ACHN (cell line): ENCODE measurements at places on chromosomes 1 and 21.

GRCh38 chr1:61013189-61013945 lies 69.0 kb upstream of the NFIA start:
- DNase-seq: no peak

- no peak for DNase-seq
Observed at GRCh38 chr1:29470087-29470787, 233.9 kb downstream of the PTPRU start.

DNA sequence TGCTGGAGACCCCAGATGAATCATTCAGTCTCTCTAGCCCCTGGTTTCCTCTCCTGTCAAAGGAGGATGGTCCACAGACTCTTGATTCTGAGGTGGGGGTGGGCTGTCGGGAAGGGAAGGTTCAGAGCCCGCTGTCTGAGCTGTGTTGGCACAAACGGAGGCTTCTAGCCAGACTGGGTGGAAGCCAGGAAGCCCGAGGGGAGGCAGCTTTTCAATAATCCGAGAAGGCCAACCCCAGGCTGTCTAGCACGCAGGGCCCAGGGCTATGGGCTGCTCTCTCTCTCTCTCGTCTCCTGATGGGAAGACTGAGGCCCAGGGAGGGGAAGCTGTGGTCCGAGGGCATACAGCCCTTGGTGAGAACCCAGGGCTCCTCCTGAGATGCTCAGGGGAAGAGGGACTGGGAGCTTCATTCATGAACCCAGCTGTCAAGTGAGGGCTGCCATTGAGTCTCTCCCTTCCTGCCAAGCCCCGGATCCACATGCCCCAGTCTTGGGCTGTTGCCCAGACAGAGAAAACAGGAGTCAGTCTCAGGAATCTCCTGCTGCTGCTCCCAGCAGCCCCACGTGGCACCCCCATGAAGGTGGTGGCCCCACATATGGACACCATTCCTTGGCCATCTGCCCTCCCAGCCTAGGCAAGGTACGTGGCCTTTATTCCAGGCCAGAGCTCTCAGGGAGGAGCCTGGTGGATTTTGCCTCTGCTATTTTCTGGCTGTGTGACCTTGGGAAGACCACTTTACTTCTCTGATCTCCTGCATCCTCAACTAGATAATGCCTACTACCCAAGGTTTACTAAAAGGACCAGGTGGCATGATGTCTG lies 44.4 kb downstream of the RAP1GAP start:
- DNase-seq: no peak

GRCh38 chr1:8510041-8510823 lies 192.3 kb downstream of the SLC45A1 start:
- no peak for DNase-seq

DNA sequence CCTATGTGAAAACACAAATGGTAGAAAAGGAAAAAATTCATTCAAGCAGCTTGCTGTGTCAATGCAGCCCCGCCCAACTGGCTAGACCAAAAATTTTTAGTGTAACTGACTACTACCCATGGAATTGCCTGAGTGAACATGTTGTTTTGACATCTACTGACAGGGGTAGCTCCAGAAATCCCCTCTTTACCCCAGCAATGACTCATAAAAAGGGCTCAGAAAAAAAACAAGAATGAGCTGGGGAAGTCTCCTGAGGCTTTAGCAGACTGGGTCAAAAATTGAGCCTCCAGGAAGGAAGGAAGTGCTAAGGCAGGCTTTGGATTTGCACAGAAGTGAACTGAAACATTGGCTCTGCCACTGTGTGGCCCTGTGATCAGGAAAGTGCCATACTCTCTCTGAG lies 24.4 kb upstream of the FGGY start:
- DNase-seq: no peak

DNA sequence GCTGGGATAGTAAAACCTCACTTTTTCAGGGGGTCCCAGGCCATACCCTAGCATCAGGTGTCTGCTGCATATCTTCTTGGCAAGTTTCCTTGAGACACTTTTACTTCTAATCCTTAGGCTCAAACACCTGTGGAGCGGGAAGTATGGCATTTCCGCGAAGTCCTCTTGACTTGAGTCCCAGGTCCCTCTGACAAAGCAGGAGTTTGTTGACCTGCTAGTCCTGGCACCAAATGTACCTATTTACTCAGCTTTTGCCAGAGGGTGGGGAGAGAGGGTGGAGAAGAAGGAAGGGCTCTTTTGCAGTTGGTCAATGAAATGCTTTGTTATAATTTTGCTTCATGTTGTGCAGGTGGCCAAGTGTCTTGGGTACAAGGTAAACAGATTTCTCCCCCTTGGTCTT lies 59.7 kb downstream of the CLIC6 start:
- no peak for DNase-seq

DNA sequence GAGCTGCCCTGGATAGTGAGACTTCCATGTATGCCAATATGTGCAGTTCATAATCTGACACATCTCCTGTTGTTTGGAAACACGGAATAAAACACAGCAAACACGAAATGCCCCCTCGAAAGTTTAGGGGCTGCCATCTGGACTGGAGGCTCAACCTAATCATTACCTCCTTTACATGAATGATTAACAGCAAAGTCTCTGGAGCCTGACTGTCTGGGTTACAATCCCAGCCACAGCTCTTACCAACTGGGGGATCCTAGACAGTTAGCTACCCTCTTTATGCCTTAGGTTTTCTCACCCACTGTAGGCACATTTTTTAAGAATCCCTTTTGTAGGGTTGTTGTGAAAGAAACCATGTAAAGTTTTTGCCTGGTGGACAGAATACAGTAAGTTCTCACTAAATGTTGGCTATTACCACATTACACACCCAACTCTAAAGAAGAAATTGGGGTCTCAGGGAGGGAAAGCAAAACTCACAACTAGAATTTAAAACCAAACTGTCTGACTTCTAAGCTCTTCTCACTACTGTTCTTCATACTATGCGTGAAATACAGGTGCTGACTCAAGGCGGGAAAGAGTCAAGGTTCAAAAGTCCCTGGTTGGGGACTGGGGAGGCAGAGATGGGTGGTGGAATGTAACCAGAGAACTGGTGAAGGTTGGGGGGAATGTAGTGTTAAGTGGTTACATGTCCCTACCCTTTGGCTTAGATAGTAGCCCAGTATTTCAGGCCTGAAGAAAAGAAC lies 24.2 kb downstream of the CYP4A22 start:
- DNase-seq: peak; percentile 38
